ENCODE measurements at places on chromosomes 6 and 20.
A peak's percentile ranks its signal among the peaks of the same experiment; 100 is the strongest.

GRCh38 chr20:50400705-50401586 is 109.2 kb upstream of the PTPN1 start:
- no peak for DNase-seq

DNA sequence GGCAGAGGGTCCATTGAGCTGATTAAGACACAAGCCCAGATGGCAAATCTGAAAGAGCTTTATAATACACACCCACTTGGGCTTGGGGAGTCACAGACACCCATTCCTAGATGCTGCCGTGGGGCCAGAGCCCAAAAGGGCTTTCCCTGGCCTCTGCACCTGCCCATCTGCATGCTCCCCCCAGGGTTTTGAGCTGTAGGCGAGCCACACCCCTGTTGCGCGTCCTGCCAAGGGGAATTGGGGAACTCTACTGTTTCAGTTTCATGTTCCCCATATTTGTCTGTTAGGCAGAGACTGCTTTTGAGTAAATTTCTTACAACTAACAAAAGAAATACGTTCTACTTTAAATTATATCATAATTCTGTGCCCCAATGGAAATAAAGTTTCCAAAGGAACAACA is 52.9 kb upstream of the FNDC1 start:
- DNase-seq, result no peak

DNA sequence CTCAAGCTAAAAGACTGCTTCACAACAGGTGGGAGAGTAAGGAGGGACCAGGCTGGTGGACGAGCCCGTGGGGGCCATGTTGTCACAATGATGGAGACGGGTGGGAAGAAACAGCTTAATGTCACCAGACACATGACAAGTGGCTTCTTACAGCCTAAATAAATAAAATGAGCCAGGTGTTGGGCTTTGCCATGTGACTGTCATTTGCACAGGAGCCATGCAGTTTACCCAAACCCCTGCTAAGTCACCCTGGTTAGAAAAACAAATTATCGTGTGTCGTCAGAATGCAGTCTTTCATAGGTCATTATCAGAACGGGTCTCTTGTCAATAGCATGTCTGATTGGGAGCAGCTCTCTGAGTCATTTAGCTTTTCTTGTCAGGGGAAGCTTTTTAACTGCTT is 18.5 kb downstream of the BTBD3 start:
- DNase-seq, result no peak

DNA sequence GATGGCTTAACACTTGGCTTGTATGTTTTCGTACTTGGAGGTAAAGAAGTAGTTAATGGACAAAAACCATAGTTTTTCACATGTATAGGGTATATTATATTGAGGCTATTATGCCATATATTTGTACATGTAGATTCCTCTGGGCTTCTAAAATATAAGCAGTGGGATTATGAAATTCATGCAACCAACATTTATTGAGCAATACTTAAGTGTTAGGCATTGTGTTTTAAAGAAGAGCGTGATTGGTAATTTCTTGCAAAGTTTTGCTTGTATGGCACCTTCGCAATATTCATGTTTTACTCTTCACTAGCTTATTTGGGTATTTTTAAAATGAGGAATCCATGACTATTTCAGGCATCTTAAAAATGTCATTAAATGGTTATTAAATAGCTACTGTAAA is 2.5 kb downstream of the TULP4 start:
- no peak for DNase-seq

DNA sequence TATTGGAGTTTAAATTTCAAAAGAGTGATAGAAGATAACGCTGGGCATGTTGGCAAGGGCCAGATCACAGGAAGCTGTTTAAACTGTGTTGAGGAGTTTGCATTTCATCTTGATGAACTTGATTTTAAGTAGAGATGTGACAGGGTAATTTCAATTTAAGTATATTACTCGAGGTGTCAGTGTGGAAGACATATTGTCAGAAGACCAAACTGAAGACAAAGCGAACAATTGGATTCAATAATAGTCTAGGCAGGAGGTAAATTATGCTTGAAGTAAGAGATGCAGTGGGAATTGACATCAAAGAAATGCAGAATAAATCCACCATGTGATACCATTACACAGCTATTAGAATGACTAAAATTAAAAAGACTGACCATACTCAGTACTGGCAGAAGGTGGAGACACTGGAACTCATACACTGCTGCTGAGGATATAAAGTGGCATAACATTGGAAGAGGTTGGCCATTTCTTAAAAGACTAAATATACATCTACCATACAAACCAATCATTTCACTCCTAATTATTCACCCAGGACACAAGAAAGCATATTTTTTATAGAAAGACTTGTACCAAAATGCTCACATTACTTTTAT is 240.8 kb downstream of the ARHGAP18 start:
- peak; percentile 38 for DNase-seq

DNA sequence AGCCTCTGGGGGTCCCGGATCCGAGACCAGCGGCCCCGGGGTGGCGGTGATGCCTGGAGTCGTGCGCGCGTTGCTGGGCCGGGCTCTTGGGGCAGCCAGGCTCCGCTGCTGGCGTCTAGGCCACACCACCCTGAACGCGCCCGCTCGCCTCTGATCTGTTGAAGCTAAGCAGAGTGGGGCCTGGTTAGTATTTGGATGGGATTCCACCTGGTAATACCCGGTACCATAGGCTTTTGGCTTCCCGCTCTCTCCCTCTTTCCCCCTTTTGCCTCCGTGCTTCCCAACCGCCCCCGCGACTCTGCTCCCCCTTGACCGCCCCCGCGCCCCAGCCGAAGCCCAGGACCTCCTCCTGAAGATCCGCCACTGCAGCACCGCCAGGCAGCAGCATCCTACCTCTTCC is 1383.5 kb upstream of the DEFB115 start:
- peak; percentile 23 for DNase-seq

DNA sequence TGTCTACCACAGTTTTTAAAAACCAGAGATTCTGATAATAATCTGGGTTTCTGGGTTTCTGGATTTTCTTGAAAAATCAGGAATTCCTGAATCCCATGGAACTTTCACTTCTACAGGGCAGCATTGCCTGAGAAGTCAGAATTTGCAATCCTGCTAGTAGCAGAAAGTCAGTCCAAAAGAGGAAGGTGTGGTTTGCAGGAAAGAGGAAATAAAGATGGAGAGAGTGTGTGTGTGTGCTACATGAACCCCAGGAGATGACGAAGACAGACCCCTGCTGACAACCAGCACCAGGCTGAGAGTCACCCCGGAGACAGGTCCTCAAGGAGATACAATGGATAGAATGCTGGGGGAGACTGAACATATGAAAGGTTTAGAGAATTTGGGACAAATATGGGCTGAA is 44.9 kb downstream of the PRND start:
- DNase-seq, result no peak

DNA sequence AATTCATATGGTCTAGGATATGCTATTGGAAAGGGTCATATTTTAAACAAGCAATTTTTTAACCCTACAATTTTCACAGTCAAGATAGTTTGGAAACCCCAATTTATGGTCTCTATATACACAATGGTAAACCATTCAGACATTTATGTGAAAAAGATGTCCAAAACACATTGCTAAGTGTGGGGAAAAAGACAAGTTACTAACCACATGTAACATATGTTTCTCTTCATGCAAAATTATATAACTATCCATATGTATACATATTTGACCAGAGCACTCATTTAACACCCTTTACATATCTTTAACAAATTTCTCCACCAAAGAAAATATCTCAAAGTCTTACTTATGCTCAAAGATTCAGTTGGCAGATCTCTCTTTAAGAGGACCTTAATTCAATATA is 110.6 kb downstream of the RNGTT start:
- no peak for DNase-seq

DNA sequence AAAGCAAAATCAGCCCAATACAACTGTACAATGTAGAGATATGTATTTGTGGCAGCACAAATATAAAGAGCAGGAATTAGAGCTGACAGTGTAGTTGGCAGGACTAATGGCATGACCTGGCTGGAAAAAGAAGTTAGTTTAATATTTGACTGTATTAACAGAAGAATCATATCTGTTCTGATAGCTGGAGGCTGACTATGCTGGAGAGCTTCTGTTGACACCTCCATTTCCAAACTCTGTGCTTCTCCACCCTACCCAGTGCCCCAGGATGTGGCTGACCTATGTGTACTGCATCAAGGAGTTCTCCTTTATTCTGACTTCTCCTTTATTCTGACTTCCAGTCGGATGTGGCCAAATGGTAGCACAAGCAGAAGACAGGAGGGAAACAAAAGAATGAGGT is 299.3 kb downstream of the PKHD1 start:
- no peak for DNase-seq

- DNase-seq, result no peak
These were observed 259.4 kb downstream of the TMEM242 start for GRCh38 chr6:157063923-157064322.

- peak; percentile 70 for DNase-seq
These were observed 26.1 kb downstream of the FARS2 start for GRCh38 chr6:5287205-5287965.

DNA sequence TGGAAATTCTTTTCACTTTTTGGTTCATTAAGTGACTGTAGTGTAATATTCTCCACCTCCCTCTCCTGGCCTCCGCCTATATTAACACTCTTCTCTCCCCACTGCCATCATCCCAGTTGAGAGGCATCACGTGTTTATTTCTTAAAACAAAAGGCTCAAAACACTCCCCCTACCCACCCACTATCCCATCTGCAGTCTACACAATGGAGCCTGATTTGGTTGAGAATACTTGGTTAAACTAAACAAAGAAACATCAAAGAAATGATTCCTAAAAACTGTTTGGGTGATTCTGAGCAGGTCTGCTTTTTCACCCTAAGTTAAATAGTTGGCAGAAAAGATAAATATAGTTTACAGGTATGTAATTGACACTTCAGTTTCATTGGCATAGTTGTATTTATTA is 5.9 kb downstream of the TFAP2B start:
- DNase-seq, result no peak

DNA sequence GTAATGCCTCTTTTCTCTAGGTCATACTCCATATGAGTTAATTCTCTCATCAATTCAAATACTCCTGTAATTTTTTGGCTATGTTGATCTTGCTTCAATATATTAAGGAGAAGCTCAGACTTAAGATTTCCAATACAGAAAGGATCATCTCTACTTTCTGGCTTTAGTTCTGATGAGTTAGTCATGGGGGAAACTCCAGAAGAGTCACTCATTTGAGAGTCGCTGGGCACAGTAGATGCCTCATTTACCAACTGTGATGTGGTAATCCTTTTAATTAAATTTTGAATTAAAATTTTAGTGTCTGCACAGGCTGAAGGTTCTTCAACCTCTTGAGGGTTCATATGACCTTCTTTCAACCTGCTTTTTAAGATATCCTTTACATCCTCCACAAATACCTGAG is 38.5 kb downstream of the DST start:
- DNase-seq, result no peak
